Renal pelvis (tissue), 12 donors: ENCODE measurements at places on chromosomes 6 and 20.

GRCh38 chr20:62293946-62294345, 8.9 kb upstream of the ADRM1 start:
- DNase-seq = no peak

DNA sequence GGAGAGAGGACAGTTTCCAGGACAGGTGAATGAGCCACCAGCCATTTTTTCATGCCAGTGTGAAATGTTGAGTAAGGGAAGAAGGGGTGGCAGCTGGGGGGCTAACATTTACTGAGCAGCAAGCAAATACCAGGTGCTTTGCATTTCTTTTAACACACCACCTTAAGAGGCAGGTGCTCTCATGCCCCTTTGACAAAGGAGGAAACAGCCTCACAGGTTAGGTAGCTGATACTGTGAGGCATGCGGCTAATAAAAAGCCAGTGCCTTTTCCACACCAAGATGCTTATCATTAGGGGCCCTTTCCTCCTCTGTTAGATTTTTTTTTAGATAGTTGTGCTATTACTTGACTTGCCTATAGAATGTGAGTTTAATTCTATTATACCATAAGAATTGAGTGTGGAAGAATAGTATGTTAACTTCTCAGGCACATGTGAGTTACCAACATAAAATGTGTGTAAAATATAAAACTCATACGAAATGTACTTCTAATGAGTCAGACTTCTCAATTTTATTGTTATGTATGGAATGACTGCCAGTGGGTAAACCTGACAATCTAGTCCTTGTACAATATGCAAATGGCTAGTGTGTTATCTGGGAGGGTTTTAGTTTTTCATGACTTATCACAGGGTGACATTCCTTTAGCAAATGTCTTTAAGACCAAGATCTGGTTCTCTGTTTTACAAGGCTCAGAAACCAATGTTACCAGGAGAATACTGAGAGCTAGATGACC, 260.0 kb downstream of the TMEM242 start:
- DNase-seq = no peak

DNA sequence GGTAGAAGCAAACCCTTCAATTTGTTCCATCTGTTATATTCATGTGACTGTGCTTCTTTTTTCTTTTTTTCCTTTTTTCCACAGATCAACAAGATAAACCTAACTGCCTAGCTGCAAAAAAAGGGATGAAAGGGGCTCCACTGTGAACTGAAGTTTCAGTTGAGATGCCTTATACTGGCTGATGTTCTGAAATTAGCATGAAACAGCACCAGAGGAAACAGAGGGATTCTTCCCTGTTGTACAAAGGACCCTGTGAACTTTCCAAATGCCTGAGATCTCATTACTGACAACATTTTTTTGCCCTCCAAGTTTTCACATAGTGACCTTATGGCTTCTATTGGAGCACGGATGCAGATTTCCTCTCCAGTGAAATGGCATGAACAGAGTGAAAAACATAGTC, 302.7 kb upstream of the TFAP2D start:
- DNase-seq = no peak

DNA sequence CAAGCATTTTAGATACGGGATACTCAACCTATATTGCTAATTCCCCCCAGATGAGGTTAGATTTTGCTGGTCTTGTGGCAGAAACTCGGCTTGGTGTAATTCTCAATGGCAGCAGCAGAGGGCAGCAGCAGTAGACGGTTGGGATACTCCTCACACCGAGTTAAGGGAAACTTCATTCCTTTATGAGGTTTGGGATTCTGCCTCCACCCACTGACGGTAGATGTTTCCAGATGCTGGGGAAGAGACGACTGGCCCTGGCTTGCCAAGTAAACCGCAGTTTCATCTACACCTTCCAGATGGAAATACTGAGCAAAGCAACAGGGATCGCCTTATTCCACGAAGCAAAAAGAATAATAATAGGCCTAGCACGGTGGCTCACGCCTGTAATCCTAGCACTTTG, 8.2 kb upstream of the TBC1D7 start:
- peak; percentile 73 for DNase-seq

DNA sequence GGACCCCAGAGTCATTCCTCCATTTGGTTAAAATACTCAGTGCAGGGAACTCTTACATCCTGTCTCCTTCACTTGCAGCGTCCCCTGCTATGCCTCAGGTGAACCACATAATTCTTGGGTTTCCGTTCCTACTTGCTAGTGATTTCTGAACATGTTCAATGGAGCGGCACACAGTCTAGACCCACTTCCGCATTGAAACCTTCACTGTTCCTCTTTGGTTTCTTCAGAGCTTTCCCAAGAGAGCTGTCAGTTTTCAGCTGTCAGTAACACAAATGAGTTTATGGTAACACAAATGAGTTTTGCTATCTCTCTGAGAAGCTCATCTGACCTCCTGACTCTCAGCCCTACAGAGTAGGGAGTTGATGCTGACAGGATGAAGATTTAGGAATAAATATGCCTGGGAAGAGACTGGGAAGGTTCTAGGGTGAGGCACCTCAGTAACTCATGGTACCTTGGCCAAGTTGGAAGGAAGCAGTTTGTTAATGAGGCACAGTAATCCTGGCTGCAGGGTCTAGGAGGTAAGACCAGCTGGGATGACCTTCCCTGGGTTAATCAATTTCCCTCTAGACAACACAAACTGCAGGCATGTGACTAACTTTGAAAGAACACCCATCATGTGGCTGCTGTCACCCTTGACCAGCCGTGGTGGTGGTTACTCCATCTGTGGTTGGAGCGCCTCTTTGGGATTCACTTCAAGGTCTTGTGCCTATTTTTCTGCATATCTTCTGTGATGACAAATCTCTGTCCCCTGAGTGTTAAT, 5.4 kb downstream of the SYS1 start:
- DNase-seq = no peak

DNA sequence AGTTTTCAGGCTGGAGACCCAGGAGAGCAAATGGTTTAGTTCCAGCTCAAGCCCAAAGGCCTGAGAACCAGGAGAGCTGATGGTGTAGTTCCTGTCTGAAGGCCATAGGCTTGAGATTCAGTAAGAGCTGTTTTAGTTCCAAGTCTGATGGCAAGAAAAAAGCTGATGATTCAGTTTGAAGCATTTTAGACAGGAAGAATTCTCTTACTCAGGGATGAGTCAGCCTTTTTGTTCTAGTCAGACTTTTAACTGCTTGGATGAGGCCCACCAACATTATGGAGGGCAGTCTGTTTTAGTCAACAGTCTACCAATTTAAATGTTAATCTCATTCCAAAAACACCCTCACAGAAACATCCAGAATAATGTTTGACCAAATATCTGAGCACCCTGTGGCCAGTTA, 2.5 kb downstream of the ZSCAN26 start:
- DNase-seq = no peak

DNA sequence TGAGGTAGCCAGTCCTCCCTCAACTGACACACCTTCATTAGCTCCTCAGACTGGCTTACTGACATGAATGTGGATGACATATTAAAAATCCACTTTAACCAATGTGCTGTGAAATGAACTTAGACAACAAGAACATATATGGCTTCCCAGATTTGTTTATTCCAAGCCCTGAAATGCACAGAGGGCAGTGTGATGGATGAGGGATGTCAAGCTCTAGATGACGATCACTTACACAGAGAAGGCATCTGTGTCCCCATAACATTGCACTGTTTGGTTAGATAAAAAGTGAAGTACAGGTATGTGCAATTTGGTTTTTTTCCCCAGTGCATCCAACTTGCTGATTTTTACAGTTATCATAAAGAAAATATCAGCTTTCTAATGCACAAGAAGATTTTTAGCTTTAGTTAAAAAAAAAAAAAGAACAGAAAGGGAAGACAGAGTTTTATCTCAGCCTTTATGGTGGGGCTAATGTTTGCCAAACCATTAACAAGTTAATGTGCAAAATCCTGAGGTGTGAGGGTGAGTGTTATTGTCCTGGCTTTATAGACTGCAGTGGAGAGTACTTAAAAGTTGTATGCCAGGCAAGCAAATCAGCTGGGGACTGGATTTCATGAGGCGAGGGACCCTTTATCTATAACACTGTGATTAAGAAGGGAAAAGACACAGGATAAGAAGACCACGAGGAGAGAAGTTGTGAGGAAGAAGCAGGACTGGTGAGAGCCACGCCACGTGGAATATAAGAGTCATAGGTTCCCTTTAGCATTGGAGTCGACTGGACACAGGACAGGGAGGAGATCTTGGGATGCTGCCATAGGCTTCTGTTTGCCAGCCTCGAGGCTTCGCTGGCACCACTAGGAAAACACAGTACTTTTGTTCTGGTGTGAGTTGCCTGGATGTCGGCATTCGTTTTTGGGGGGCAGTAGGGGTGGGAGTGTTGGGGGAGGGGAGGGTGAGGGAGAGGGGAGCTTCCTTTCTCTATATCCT, 90.0 kb upstream of the BACH2 start:
- DNase-seq = no peak

GRCh38 chr6:156910938-156911337, 133.8 kb downstream of the ARID1B start:
- DNase-seq = no peak

DNA sequence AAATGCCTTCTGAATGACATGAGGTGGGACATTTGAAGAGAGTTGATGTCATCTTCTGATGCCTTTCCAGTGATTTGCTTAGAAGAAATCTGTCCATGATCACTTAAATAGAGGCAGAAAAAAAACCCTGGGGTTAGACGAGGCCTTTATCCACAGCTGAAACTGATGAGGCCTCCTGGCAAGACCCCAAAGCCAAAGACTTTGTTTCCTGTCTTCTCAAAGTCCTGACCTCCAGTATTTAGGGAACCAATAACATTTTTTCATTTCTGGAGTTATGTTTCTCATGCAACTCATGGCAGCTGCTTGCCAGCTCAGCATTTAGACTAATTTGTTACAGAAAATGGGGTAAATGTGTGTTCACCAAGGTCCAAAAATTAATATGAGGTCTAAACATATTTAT, 248.0 kb upstream of the PRDM1 start:
- no peak for DNase-seq

- DNase-seq = no peak
Observed at GRCh38 chr6:108453601-108454185, 107.0 kb upstream of the FOXO3 start.

- DNase-seq = no peak
Observed at GRCh38 chr6:126797981-126798380, 320.5 kb upstream of the RSPO3 start.

DNA sequence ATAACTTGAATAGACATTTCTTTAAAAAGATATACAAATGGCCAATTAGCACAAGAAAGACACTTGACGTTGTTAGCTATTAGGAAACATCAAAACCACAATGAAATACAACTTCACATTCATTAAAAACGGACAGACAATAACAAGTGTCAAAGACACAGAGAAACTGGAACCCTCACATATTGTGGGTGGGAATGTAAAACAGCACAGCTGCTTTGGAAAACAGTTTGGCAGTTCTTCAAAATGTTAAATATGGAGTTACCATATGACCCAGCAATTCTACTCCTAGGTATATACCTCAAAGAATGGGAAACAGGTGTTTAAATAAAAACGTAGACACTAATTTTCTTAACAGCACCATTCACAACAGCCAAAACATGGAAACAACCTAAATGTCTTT, 100.5 kb upstream of the SLC22A23 start:
- no peak for DNase-seq

- no peak for DNase-seq
Observed at GRCh38 chr20:33445881-33446625, 2.5 kb upstream of the SNTA1 start.

- DNase-seq = no peak
Observed at GRCh38 chr20:10610251-10610650, 63.5 kb downstream of the JAG1 start.

DNA sequence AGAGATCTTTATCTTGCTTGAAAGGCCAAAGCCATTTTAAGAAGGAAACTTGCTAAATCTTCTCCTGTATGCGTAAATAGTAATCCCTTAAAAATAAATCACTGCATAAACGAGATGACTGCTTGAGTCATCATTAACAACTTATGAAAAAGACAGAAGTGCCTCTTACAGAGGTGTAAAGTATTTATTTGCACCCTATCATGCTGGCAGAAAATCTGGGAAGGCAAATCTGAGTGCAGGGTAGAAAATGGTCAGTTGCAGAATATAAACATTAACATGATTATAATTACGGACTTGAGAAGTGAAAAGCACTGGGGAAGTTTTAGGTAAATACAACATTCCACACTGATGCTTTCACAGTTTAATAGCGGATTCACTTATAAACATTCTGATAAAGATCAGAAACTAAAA, 67.5 kb upstream of the FBXO30 start:
- no peak for DNase-seq

- no peak for DNase-seq
Observed at GRCh38 chr6:80969439-80969838, 783.0 kb downstream of the TENT5A start.

DNA sequence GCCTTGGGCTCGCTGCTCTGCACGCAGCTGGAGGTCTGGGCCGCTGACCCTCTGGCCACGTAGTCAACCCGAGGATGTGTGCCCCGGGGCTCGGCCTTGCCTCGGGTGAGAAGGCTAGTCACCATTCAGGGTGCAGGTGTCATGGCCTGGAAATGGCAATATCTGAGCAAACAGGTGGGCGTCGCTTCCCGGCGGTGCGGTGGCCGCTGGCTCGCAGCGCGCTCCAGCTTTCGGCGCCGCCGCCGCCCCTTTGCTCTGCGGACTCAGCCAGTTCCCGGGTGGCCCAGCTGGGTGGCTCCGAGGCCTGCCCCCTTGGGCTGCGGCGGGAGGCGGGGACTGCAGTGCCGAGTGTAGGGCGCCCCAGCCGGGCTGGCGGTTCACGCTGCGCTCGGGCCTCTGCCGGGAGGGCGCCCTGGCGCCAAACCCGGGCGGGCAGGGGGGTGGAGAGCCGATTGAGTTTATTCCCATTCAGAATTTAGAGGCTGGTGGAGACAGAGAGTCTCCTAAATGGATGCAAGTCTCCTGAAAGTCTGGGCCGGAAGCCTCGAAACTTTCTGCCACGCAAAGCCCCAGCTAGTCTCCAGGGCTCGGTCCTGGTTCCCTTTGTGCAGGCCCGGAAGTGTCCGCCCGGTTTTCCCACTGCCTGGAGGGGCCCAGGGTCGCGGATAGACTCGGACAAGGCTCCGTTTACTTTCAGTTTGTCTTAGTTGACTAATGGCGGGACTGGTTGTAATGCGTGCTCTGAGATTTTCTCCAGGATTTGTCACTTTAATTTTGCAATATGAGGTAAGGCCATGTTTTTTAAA, 11.3 kb upstream of the TFAP2A start:
- DNase-seq = no peak

- no peak for DNase-seq
Observed at GRCh38 chr20:31943052-31943471, 8.8 kb downstream of the PDRG1 start.

DNA sequence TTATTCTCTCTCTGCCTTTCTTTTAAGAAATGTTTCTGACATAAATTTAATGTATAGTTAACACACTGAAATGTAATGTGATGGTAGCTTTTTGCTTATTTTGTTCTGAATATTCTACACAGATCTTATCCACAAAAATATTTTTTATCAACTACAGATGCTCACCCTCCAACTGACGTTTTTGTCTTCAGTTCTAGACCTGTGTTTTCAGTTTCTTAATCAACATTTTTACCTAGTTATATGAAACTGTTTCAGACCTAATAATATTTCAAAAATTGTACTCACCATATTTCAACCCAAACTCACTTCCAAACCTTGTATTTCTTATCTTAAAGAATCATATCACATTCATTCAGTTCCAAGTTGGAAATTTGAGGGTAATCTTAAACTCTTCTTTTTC, 452.8 kb downstream of the RFPL4B start:
- no peak for DNase-seq
